Kidney (tissue), 22 donors: ENCODE measurements at places on chromosomes 12 and 14. TPM values are rescaled to one million over a fixed set of nuclear protein-coding genes. Genes with fewer than 3 reads are reported as not detected.

GRCh38 chr12:67459173-67459572 lies 189.4 kb upstream of the DYRK2 start:
- no peaks in the 10 kb centered on the region for H3K36me3 ChIP-seq
- no peak overlapping the region for H3K27ac ChIP-seq
- H3K27me3 ChIP-seq: no peaks in the 10 kb centered on the region

Gene RPL10L
- total RNA-seq: not detected

GRCh38 chr14:22803687-22803974 lies 11.6 kb downstream of the SLC7A7 start:
- no peaks in the 10 kb centered on the region for H3K4me1 ChIP-seq
- H3K27ac ChIP-seq: no peak overlapping the region
- DNase-seq: no peak

Gene KCNA1
- total RNA-seq: not detected

GRCh38 chr14:68800390-68800789 lies 7.5 kb upstream of the ZFP36L1 start:
- H3K36me3 ChIP-seq: no peaks in the 10 kb centered on the region
- no peak for DNase-seq
- H3K27me3 ChIP-seq: no peaks in the 10 kb centered on the region
- H3K4me1 ChIP-seq: peaks cover 6% of the 10 kb centered on the region
- no peak overlapping the region for H3K4me3 ChIP-seq

Gene PLBD1
- total RNA-seq: 28.6 TPM

Gene TFCP2
- total RNA-seq: 31.2 TPM

Gene ANO6
- 46.3 TPM for total RNA-seq

DNA sequence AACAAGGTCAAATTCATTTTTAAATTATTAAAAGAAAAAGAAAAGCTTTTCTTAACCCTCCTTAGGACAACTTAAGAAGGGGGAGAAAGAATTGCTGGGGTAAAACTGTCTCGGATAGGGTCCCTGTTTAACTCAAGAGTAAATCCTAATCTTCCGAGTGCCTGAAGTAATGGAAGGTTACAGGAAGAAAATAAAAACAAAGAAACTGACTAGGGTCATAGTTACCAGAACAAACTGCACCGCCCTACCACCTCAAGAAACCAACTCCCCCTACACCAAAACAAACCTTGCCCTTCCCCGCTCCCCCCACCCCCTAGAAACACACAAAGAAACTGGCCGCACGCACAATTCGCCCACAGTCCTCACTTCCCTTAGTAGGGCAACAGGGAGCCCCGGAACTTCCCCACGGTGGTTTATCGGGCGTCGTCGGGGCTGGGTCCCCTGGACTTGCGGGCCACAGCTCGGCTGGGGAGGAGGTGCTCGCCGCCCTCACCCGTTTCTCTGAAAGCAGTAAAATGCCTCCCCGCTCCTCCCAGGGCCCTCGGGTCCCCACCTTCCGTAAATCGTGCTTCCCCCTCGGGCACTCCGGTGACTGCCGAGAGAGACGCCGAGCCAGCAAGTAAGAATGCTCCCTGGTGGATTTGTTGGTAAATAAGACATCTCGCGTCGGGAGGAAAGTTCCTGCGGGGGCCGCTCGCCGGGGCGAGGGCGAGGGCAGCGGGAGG lies 2.4 kb downstream of the SINHCAF start:
- peak overlapping the region; percentile 68 for H3K4me3 ChIP-seq
- no peaks in the 10 kb centered on the region for H3K4me1 ChIP-seq
- H3K27ac ChIP-seq: peak overlapping the region; percentile 92
- DNase-seq: peak; percentile 87
- H3K36me3 ChIP-seq: no peaks in the 10 kb centered on the region
- H3K27me3 ChIP-seq: no peaks in the 10 kb centered on the region

Gene KERA
- total RNA-seq: not detected

DNA sequence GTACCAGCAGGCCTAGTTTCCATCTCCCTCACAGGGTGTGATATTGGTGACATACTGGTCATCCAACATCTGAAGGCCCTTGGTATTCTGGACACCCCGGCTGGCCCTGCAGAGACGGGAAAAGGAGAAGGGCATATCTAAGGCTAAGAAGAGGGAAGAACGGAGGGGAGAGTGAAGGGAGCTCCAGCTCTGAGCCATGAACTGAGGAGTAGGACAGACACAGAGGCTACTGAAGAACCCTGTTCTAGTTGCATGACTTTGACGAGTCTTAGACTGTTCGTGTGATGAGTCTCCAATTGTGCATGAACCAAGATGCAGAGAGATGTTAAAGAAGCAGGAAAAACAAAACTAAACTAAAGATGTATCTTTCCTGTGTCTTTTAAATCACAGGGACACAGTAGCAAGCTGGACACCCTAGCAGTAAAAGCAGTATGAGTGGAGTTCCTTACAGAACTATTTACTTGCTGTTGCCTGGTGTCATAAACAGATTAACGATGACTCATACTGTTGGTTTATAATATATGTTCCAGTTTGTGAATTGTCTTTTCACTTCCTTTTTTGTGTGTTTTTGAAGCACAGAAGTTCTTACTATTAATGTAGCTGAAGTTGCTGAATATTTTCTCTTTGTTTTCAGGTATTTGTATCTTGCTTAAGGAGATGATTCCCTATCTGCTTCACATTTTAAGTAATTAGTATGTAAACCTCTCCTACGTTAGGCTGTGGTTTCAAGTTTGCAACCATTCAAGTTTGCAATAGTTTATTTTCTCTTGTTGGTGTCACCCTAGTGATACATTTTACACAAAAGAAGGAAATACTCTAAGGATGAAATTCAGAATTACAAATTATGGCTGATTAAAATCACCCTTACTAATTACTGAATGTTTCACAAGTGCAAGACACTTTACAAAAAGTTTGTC lies 15.7 kb downstream of the FAR2 start:
- H3K4me3 ChIP-seq: no peak overlapping the region
- no peaks in the 10 kb centered on the region for H3K4me1 ChIP-seq
- no peaks in the 10 kb centered on the region for H3K27me3 ChIP-seq

Gene MYBPC1
- not detected for total RNA-seq
